ENCODE measurements at places on chromosomes 3 and 15.

DNA sequence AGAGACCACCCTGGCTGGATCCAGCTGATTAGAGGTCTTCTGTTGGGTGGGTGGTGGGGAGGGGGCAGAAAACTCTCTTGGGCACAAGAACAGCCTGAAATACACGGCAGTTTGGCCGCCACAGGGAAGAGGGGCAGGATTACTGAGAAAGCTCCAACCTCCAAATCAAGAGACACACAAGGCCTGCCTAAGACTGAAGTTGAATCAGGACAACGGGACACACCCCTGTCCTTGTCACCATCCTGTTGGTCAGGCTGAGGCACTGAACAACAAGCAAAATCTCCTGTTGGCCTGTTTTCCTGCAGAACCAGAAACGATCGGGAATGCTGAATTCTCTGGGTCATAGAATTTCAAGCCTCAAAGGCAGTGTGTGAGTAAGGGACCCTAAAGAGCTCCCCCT is 247.8 kb downstream of the FAM43A start:
- no peak for DNase-seq

- DNase-seq = peak; percentile 80
These were observed at the start of gene SHF for GRCh38 chr15:45187894-45188830. SHF (minus strand) TSS chr15:45187966; CDS start chr15:45187951, 15 bp downstream.

DNA sequence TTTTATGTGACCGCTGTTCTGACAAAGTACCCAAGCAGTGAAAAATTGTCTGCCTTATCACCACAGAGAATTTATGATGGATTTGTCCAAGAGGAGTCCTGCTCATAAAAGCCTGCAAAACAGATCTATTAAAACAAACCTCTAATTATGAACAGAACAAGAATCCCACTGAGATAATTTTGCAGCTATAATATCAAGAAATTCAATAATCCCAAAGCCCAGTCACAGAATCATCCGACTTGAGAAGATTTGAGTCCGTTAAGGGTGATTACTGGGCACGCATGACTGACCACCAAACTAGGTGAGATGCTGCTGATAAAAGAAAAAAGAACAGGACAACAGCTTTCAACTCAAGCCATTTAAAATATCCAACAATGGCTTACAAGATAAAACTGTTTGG is 231.0 kb upstream of the WNT5A start:
- no peak for DNase-seq

GRCh38 chr15:66581972-66582537 is 16.3 kb upstream of the LCTL start:
- no peak for DNase-seq

DNA sequence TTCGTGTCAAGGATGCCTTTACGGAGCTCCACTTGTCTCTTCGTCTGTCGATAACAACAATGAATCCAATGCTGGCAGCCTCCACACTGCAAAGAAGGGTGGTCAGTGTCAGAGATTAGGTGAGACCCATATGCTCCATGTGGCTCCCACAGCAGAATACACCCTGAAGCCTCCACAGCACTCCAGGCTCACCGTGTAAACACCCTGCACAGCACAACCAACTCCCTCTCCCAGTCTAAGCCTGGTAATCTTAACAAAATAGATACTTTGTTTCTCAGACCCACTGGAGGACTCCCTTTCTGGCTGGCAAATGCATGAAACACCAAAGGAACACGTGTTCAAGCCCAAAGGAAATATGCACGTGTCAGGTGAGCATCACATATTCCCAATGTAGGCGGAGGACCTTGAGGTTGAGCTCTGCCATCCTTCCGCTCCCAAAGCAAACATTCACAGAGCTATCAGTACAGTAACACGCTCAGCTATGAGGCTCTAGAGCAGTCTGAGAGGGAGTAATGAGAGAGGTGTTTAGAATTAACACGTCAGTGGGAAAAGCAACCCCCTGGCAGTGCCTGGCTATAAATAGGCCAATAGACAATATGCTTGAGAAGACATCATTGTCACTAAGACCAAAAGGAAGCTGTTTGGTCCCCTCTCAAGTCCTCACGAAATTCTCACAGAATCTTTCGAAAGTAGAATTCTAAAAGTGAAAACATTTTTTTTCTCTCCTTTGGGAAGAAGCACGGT is 86.7 kb downstream of the MCF2L2 start:
- DNase-seq = no peak

GRCh38 chr3:48750856-48751255 is 33.8 kb upstream of the IP6K2 start:
- no peak for DNase-seq

GRCh38 chr3:159857840-159858239 is 130.8 kb upstream of the IL12A start:
- no peak for DNase-seq

DNA sequence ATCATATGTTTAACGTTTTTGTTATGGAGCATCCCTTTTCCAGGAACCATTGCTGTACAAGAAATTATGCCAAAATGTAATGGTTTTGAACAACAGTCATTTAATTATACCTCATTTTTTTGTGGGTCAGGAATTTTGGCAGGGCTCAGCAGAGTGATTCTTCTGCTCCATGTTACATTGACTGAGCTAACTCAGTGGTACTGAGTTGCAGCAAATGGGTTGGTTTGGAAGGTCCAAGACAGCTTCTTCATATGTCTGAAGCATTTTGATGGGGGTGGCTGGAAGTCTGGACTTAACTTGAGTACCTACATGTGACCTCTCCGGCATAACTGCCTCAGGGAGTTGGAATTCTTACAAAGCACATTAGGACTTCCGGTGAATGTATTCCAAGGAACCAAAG is 26.0 kb upstream of the CMC1 start:
- no peak for DNase-seq

GRCh38 chr3:24399614-24400013 is 95.0 kb downstream of the THRB start:
- DNase-seq = no peak

DNA sequence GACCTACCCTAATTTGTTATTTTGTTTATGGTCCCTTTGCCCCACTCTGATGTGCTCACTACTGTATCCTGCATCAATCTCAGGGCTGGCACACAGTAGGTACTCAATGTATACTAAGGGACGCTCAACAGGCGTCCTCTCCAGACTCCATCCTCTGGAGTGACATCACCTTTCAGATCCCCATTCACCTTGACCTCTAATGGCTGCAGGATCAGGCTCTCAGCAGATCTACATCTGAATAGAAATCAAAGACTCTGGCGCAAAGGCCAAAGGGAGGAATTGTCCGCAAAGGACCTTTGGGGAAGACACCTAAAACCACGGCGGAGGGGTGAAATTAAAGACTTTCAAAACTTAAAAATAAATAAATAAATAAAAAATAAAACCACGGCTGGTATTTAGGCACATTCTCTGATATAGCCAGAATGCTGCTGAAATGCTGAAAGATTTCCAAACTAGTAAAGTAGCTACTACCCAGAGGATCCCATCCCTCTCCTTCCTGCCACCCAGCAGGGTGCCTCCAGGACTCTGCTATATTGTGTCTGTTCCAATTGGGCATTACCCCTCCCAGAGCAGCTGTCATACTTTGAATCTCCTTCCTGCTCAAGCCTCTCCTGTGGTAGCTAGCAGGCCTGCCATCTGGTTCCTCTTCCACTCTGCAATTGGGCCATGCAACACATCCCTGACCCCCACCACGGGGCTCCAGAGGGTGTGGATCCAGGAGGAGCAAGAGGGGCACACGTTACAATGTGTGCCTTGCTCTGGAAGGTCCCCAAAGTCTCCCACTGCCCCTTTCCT is 6.1 kb downstream of the SHF start:
- DNase-seq = no peak

- no peak for DNase-seq
These were observed 335.2 kb upstream of the CTDSPL start for GRCh38 chr3:37526511-37526910.

- no peak for DNase-seq
These were observed 160.4 kb downstream of the VGLL3 start for GRCh38 chr3:86830566-86830965.
